DMS 273 treated with DMSO at 0.1 percent for 48 hours (cell line): ENCODE measurements at places on chromosomes 12 and 14.

- DNase-seq: no peak
Observed at GRCh38 chr12:53052419-53053217, 2.8 kb downstream of the TNS2 start.

DNA sequence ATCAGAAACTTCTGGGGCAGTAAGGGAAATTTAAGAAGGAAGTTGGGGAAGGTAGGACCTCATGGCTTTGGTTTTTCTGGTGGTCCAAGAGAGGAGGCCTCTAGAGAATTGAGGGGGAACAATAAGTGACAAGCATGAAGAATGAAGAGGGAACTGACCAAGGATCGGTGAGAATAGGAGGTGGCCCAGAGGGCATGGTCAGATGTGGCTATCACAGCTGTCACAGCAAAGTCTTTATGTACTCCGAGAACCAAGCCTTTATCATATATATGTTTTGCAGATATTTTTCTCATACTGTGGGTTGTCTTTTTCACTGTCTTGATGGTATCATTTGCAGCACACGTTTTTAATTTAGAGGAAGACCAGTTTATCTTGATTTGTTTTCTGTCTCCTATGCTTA is 64.3 kb downstream of the PPP2R5C start:
- DNase-seq: no peak

DNA sequence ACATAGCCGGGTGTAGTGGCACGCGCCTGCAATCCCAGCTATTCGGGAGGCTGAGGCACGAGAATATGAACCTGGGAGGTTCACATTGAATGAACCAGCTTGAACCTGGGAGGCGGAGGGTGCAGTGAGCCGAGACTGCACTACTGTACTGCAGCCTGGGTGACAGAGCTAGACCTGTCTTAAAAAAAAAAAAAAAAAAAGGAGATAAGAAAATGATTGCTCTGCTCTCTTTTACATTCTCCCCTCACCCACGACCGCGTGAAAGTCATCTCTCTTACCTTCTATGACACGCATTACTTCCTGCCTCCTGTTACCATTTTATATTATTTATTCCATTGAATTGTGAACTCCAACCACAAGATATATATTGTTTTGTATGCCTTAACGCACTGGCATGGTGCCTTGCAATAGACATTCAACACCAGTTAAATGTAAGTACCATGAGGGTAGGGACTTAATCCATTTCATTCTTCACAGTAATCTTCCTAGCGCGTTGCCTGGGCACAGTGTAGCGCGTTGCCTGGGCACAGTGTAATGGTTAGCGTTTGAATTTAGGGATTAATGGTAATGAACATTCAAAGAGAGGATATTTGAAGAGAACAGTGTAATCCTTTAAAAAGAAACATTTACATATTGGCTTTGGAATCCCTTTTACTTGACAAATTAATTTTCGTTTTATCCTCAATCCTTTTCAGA is 2.7 kb downstream of the RAP1B start:
- no peak for DNase-seq

GRCh38 chr14:85439696-85440328 is 90.1 kb upstream of the FLRT2 start:
- DNase-seq: no peak

DNA sequence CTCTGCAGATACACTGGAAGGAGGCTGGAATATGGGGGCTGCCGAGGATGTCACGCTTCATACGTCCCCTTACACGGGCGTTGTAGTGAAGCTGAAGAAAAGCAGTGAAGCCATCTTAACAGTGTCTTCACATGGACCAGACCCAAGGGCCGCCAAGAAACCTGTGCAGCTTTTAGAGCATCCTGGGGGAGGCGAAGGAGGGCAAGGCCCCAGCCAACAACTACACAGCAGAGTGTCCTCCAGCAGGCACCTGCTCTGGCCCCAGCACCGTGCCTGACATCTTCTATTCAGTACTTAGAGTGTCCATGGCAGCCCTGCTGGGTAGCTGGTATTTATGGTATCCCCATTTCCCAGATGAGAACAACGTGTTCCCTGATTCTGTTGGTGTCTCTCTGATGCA is 48.9 kb upstream of the RIN3 start:
- DNase-seq: no peak

DNA sequence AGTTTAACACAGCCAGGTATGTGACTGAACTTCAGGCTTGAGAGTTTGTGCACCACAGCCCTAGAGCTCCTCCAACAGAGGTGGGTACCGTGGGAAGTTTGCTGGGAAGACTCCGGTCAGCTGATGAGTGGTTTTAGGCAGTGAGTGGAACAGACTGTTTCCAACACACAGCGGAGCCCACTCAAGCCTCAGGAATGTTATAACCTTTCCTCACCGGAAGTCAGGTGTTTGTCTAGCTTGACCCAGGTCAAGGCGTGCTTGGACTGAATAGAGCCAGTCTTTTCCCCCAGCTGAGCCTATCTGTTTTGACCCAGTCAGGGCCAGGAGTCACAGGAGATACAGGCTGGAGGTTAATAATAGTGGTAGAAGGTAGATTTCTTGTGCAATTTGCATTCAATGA is 138.4 kb upstream of the PARP11 start:
- DNase-seq: no peak

- DNase-seq: no peak
Observed at GRCh38 chr12:108375986-108376663, 37.0 kb upstream of the CMKLR1 start.

GRCh38 chr14:36807727-36808126 is 146.1 kb downstream of the PAX9 start:
- DNase-seq: no peak

DNA sequence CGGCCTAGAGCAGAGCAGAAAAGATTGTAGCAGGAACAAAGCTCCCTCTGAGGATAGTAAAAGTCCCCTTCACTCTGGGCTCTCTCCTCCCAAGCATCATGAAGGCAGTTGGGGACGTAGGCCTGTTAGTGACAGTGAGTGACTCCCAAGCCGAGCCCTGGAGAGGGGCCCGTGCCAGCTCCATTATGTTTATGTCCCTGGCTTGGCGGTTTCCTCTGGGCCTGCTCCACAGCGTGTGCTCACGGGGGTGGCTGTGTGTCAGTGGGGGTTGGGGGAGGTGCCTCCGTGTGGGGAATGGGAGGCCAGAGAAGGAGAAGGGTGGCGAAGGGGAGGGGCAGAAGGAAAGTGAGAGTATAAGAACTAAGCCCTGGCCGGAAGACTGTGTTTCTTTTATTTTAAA is 170.0 kb upstream of the VASH1 start:
- no peak for DNase-seq

GRCh38 chr12:127579446-127579845 is 687.5 kb upstream of the TMEM132C start:
- no peak for DNase-seq

- no peak for DNase-seq
Observed at GRCh38 chr14:89085737-89086382, 261.4 kb downstream of the TTC8 start.

DNA sequence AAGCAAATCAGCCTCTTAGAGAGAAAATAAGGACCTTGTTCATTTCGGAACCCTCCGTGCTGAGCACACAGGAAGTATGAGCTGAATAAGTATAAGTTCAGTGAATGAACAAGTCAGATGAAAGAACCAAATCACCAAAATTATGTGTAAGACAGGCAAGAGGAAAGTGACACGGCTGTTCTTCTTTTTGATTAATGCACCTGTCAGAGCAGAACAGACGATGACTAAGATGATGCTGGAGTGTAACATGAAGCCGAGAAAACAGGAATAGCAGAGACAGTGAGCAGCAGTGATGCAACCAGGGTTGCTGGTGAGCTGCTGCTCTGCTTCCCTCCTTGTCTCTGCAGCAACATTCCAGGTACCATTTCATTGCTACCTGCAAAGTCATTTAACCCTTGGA is 861.1 kb downstream of the GALC start:
- DNase-seq: no peak

- DNase-seq: no peak
Observed at GRCh38 chr12:88750867-88751543, 170.7 kb upstream of the KITLG start.

GRCh38 chr14:35532783-35533356 is 1.1 kb upstream of the INSM2 start:
- no peak for DNase-seq

- DNase-seq: no peak
Observed at GRCh38 chr12:131684015-131684725, 26.7 kb upstream of the SFSWAP start.

- no peak for DNase-seq
Observed at GRCh38 chr12:82213761-82214160, 144.4 kb downstream of the CCDC59 start.

DNA sequence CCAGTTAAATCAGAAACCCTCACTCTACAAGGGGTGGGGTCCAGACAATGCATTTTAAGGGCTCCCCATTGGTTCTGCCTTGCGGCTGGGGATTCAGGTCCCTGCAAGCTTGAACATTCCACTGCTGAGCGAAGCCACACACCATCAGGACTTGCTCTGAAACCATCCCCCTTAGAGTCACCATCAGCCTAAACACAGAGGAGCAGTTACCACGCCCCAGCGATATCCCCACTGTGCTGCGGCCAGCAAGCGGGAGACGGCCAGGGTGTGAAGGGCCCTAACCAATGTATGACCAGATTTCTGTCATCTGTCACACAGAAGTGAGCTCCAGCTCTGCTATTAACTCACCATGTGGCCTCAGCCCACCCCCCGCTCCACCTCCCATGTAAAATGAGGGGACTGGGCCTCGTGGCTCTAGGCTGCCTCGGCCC is 29.7 kb downstream of the CCDC88C start:
- DNase-seq: no peak

DNA sequence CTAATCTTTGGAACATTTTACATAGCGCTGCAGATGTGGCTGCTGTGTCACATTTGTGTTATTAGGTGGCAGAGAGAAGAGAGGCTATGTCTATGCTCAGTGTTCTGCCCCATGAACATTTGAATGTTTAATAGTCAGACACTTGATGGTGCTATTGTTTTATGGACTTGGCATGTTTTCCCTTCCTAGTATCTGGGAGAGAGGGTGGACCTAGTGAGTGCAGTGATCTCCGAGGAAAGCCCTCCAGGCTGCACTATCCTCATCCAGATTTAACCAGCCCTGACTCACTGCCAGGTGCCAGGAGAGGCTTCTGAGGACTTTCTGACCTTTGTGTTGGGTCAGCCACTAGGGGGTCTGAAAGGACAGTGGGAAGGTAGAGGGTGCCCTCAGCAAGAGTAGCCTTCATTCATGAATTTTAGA is 24.3 kb downstream of the ZFC3H1 start:
- no peak for DNase-seq

GRCh38 chr14:53193193-53193592 is 40.1 kb upstream of the DDHD1 start:
- DNase-seq: no peak

GRCh38 chr12:1501695-1502378 is 92.5 kb downstream of the FBXL14 start:
- no peak for DNase-seq
